ENCODE measurements at places on chromosomes 16 and 17.

GRCh38 chr17:14303343-14304221, 2.7 kb downstream of the HS3ST3B1 start:
- DNase-seq, result no peak

GRCh38 chr16:79191933-79192332, 408.6 kb downstream of the MAF start:
- no peak for DNase-seq

GRCh38 chr17:60729854-60730253, 52.2 kb downstream of the BCAS3 start:
- DNase-seq, result no peak

DNA sequence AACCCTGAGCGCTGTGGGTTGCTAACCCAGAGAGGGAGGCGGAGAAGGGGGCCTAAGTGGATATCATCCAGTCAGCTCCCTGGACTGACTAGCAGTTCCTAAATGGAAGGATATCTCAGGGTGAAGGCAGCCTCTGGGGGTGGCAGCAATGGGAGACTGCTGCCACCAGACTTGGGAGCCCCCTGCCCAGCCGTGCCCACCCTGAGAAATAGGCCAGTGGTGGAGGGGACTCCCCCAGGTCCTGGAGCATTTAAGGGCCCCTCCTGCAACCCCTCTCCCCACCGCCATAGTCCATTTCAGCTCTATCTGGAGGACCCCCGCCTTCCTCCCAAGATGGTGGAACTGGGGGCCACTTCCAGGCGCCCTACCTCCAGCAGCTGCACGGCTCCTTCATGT, 8.4 kb downstream of the TSPOAP1 start:
- DNase-seq, result no peak

DNA sequence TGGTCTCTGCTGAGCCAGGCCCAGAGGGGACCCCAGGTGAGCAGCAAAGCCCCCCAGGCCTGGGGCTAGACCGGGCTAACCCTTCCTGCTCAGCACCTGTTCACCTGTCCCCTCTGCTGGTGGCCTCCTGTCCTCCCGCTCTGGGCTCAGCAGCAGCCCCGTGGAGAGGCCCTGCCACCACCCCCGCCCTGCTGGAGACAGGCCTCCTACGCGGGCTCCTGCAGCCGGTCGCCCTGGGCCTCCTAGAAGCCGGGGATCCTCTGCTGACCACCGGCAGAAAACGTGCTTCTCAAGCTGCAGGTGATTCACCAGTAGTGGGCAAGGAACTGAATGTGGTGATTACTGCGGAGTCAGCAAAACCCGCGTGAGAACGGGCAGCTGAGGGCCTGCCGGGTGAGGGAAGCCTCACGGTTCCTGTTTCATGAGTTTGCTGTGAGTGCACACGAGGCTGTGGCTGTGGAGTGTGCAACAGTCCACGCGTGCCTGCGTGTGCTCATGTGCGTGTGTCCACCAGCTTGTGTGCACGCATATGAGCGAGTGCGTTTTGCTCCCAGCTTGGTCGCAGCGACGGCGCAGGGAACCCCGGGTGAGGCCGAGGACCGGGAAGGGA, 792 bp downstream of the SECTM1 start:
- DNase-seq, result no peak

DNA sequence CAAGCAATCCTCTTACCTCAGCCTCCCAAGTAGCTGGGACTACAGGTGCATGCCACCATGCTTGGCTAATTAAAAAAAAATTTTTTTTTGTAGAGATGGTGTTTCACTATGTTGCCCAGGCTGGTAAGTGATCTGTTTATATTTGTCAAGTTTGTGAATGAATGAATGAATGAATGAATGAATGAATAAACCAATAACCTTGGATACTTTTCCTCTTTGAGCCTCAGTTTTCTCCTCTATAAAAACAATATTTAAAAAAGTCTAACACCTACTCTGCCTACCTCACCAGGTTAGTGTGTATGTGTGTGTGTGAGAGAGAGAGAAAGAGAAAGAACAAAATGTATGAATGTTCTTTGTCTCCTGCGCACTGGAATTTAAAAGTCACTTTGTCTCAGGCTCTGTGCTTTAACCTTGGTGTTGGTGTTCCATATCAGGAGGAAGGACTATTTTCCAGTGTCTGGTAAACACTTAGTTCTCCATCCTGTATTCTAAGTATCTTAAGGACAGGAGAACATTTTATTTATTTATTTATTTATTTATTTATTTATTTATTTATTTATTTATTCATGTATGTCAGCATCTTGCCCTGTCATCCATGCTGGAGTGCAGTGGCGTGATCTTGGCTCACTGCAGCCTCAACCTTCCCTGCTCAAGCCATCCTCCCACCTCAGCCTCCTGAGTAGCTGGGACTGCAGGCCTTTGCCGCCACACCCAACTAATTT, 27.1 kb downstream of the CHD9 start:
- no peak for DNase-seq
